ENCODE measurements at places on chromosomes 3 and 15.

DNA sequence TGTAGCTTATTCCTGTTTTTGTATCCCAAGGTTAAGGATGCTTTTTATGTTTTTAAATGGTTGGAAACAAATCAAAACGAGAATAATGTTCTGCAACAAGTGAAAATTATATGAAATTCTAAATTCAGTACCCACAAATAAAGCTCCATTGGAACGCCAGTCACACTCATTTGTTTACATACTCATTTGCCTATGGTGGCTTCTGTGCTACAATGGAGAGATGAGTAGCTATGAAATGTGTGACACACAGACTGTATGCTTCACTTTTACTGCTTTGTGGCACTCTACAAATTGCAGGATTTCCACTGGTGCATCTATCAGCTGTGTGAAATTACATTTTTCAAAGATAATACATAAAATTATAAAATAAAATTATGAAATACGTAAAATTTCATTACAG is 112.2 kb upstream of the TSPAN3 start:
- no peak for DNase-seq

DNA sequence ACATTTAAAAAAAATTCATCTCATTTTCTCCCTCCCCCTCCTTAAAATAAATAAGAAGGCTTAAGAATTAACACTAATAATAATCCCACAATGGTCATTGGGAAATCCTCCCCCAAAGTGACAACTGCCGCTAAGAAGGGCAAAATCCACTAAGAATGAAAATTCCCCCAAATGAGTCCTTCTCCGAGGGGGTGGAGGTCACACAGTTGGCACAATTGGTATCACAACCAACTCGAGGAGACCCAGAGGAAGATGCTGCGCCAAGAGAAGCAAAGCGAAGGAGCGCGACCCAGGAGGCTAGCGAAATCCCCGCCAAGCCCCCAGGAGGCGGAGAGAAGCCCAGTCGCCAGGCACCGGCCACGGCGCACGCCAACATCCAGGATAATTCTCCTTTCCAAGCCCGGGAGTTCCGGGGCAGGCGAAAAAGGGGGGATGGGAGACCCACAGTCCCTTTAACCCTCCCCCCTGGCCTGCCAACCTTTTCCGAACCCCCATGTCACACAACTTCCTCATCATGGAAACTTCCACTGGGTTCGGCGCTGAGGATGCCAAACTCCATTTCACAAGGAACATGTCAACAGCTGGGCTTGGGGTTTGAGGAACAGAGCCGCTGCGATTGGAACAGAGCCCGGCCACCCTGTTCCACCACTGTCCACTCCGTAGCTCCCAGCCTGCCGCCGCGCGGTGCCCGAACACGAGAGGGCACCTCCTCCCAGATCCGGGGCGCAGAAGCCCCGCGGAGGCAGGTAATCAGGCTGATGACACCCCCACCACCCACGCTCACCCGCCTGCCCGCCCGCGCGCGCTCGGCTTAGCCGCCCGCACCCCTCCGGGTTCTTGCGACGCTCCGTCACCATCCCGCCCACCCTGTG is 668 bp downstream of the THRB start:
- peak; percentile 51 for DNase-seq

DNA sequence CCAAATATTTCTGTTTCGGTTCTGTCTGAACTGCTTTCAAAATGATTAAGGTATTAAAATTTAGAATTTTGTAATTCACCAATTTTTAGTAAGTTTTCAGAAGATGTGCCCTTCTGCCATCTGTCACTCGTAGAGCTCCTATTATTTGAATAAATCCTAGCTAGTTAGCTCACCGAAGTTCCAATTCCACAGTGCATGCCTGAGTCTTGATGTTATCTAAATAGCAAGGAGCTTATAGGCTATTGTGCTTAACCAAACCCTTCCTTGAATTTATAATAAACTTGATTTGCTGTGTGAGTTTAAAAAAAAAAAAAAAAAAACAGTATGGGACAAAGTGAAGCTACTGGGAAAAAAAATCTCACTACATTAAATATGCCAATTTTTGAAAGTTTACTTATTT is 18.7 kb downstream of the ATP13A3 start:
- no peak for DNase-seq

- no peak for DNase-seq
Measured at GRCh38 chr3:186461141-186461540, 83.0 kb downstream of the CRYGS start.

DNA sequence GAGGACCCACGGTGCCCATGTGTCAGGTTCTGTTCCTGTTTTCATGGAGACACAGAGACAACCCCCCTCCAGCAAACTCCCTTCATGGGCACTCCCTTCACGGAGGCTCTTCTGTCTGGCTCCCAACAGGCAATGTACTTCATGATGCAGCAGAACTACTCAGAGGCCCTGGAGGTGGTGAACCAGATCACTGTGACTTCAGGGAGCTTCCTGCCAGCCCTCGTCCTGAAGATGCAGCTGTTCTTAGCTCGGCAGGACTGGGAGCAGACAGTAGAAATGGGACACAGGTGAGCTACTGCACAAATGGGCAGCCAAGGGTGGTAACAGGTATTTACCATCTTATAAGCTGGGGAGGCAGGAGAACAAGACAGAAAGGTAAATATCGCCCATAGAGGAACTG is 7.0 kb downstream of the TTC21A start:
- DNase-seq: no peak

DNA sequence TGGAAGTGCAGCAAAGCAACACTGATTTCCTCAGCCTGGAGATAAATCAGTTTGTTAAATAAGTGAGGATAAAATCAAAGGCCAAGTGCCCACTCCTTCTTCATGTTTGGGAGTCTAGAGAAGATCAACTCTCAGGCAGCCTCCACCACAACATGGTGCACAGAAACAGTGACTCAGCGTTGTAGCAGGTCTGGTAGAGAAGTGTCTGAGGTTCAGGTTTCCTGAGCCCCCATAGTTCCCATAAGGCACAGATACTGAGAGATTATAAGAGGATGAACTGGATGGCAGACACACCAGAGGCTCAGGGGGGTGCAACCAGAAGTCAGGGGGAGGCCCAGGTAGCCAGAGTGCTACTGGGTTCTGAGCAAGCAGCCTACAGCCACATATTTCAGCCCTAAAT is 166.7 kb downstream of the FRMD5 start:
- no peak for DNase-seq

GRCh38 chr3:25854635-25855034 is 64.7 kb downstream of the OXSM start:
- no peak for DNase-seq

Data from germinal center (tissue), 1 donor.